ENCODE measurements at places on chromosomes 1 and 21.

- DNase-seq, result no peak
Measured at GRCh38 chr1:229158927-229159326, 112.0 kb upstream of the RAB4A start.

DNA sequence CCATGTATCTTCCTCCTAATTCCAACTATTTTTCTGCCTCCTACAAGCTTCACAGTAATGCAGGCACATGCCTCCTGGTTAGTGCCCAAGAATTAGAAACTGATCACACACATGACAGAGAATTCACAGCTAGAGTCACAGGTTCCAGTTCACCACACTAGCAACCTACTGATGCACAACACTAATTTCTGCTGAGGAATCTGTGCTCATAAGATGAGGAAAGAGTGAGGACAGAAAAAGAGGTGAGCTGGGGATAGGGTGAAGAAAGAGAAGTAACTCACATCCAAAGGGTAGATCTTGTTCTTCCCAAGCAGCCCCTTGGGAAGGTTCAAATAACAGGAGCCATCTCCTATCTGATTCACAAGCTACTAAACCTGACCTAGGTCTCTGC is 61.3 kb downstream of the PUM1 start:
- no peak for DNase-seq

DNA sequence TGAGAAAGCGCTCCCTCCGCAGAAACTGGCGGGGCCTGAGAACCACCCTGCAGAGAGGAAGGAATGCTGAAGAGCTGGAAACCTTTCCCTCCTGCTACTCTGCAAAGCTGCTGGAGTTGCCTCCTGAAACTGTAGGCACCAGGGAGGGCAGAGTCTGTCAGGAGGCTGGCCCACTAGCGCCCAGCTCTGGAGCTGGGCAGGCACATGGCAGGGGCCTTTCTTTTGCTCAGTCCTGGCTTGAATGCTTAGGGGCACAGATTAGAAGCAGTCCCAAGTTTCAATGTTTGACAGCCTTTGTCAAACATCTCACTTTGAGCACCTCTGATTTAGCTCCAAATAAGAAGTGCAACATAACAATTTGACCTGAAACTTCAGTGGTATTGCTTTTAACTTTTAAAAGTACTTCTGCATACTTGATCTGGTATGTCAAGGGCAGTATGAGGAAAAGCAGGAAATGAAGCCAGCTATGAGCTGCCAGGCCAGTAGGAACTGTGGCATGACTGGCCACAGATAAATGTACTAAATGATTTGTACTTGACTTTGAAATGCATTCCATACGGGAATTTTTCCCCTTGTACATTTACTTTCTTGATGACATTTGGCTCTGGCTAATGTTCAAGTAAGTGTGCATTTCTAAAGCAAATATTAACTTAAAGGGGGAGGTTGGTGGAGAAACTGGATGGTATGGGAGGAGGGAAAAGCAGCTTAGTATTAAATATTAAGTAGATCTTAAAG is 7.2 kb downstream of the C1orf116 start:
- peak; percentile 14 for DNase-seq

DNA sequence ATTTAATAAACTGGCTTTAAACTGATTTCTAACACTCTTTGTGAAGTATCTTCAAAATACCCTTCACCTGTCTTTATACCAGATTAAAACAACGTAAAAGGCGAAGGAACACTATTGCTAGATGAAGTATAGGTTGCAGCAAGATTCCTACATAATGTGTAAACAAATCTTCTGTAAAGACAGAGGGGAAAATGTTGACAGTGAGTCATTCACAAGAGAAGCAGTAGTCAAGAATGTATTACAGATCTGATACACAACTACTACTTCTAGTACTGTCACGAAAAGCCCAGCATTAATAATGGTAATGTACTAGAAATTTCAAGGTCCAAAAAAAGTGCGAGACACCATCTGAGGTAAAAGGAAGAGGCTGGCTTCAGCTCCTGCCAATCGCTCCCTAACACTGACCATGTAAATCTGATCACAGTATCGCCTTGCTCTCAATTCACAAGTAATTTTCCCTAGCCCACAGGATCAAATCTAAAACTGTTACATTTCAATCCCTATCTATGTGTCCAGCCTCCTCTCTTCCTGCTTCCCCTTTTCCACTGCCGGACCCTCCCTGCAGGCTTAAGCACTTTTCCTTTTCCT is 290.4 kb downstream of the AKT3 start:
- DNase-seq, result no peak

- DNase-seq, result no peak
Measured at GRCh38 chr1:217133958-217134856, 411.0 kb upstream of the ESRRG start.

GRCh38 chr1:107413951-107414350 is 273.1 kb downstream of the NTNG1 start:
- peak; percentile 4 for DNase-seq

DNA sequence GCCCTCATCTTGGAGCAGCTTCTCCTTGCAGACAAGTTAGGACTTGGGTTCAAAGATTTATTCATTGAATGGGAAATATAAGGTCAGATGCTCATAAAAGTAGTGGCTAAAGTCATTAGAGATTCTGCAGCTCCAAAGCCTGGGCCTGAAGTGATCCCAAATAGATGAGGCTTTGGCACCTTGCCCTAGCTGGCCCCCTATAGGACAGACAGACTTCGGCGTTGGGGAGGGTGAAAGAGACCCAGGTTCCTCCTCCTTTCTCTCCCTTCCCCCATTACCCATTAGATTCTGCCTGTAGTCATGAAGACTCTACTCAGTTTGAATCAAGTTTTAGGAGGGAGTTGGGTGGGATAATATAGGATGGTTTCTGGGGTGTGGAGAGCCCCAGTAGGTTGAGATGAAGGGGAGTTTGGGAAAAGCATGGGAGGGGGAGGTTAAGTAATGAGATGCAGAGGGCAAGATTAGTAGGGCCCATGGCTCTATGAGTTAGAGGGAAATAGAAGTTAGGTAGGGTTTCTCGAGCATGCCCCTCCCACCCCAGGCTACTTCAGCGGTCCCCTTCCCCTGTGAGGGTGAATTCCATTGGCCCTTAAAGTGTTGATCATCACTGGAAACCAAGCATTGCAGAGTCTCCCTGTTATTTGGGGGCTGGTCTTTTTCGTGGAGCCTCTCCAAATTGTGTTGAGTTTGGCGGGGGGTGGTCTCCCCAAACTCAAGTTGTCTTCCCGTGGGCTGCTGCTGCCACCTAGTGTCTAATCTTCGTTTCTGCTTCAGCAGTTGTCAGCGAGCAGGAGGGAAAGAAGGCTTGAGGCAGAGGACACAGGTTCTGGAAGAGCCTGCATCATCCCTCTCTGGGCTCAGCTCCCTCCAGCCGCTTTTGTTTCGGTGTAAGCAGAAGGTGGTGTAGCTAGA is 2.1 kb upstream of the AHDC1 start:
- peak; percentile 57 for DNase-seq

DNA sequence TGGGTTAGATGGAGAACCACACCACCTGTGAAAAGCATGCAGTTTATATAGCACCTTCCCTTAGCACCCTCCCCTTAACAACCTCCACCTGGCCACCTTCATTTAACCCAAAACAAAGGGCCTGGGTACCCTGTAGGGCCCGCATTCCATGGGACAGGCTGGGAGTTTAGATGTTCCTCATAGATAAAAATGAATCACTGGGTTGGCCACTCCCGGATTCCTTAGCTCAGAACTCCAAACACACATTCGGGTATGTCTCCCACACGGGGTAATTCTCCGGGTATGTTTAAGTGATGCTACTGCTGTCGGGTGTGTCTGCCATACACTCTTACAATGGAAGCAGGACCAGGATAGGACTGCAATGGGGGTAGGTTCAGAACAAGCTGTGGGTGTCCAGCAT is 43.9 kb upstream of the FOXO6 start:
- no peak for DNase-seq

DNA sequence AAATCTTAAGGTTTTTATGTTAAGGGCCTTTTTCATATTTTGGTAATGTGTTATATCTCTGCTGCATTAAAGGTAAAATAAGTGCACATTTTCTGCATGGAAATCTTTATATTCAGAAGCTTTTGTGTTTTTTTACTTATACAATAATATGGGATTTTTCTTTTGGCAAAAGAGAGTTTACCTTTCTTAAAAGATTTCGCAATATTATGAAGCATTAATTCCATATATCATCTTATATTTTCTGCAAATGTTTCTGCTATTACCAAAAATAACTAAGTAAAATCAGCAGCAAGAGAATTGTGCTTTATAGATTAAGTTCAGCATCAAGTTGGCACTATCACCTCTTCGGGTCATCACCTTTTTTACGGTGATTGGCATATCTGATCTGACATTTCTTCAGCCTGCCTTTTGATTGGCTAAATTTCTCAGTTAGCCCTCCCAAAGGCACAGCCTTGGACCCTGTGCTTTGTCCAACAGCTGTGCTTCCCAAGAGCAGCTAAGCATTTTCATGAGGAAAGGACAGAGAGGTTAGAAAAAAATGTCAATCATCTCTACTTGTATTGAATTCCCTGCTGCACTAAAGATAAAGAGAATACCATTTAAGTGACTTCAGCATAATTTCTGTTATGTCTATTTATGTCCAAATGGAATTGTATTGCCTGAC is 767.1 kb upstream of the PRMT6 start:
- no peak for DNase-seq

- no peak for DNase-seq
Measured at GRCh38 chr21:46098303-46099141, 610 bp downstream of the COL6A2 start.

GRCh38 chr1:116254776-116255175 is 118.3 kb upstream of the ATP1A1 start:
- no peak for DNase-seq

DNA sequence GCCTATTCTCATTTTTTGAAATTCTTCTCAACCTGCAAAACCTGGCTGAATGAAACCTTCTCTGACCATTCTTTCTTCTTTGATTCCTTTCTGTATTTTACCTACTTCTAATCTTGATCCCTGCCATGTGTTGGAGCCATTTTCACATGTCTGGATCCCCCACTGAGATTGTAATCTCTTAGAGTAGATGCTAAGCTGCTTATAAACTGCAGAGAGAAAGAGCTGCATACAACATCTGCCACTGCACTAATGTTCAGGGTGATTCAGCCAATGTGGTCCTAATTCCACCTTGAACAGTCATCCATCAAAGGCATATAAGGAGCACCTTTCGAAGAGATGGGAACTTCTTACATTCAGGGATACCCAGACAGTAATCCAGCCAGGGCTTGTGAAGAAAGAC is 16.2 kb upstream of the DAB1 start:
- DNase-seq, result no peak

GRCh38 chr1:7387053-7387927 is 383.8 kb upstream of the VAMP3 start:
- no peak for DNase-seq

GRCh38 chr1:109040989-109041620 is 797 bp downstream of the WDR47 start:
- no peak for DNase-seq

DNA sequence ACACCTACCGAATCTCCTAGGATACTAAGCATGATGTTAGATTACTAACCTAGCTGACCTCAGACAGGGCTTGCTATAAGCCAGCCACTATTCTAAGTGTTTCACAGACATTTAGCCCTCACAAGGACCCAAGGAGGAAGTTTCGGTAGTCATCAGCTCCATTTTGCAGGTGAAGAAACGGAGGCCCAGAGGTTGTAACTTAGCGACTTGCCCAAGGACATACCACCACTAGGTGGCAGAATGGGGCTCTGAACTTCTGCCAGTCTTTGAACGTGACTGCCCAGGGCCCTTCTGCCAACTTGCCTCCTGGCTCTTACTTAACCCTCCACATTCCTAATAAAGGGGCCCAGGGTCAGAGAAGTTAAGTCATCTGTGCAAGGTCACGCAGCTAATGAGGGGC is 283.5 kb downstream of the C1orf94 start:
- no peak for DNase-seq

DNA sequence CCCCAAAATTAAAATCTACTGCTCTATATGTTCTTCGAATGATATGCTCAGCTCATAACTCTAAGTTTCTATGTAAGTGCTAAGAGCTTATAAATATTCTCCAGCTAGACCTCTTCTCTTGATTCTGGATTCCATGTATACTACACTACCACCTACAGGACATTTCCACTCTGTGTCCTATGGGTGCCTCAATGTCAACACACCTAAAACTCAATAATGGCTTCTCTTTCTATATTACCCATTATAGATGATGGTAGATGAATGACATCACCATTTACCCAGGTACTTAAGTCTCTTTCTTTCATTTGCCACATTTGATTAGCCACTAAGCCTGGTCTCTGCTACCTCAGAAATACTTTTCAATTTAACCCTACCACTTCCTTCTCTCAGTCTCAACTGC is 41.3 kb downstream of the TBX19 start:
- no peak for DNase-seq

GRCh38 chr1:219317762-219318353 is 144.2 kb downstream of the LYPLAL1 start:
- DNase-seq, result no peak

DNA sequence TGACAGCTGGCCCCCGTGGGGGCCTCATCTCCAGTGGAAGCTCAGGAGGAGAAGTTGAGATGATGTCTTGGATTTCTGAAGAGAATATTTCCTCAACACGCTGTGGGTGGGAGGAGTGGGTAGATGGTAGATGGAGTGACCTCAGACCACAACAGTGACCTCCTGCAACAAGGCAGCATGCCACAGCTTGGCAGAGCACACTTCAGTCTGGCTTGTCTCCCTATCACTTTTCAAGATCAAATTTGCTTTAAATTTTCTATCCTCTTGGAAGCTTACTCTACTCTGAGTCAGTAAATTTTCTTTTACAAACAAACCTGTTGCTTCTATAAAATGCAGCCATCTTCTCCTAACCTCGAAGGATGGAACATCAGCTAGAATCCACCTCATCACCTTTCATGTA is 59.7 kb downstream of the NTPCR start:
- DNase-seq, result no peak

GRCh38 chr1:23772049-23772853 is 6.0 kb upstream of the PITHD1 start:
- DNase-seq, result peak; percentile 50

- no peak for DNase-seq
Measured at GRCh38 chr1:27506703-27507102, 16.7 kb upstream of the WASF2 start.

- DNase-seq, result no peak
Measured at GRCh38 chr1:203464226-203464625, 11.4 kb upstream of the PRELP start.

DNA sequence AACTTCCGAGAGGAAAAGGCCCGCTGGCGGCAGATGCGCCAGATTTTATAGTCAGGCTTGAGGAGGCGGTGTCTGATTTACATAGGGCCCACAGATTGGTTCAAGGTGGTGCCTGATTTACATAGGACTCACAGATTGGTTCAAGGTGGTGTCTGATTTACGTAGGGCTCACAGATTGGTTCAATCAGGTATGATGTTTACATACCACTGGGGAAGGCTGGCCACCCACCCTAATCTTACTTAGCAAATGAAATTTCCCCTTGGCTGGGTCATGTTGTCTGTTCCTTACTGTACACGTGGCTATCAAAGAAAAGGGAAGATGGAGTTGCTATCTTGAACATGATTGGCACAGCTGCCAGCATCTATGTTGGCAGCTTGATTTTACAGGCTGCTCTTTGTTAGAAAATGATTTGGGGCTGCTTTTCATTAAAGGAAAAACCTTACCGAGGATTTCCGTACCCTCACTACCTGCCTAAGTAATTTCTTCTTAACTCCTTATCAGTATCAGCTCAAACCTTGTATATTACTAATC is 96.3 kb downstream of the SETD4 start:
- no peak for DNase-seq

- DNase-seq, result no peak
Measured at GRCh38 chr1:160020196-160020595, 11.6 kb downstream of the PIGM start.

GRCh38 chr21:24941316-24942185 is 665.7 kb downstream of the MRPL39 start:
- no peak for DNase-seq

Data from skin of body (tissue), 3 donors.